ENCODE measurements at places on chromosomes 12 and 14.
A peak's percentile ranks its signal among the peaks of the same experiment; 100 is the strongest.

DNA sequence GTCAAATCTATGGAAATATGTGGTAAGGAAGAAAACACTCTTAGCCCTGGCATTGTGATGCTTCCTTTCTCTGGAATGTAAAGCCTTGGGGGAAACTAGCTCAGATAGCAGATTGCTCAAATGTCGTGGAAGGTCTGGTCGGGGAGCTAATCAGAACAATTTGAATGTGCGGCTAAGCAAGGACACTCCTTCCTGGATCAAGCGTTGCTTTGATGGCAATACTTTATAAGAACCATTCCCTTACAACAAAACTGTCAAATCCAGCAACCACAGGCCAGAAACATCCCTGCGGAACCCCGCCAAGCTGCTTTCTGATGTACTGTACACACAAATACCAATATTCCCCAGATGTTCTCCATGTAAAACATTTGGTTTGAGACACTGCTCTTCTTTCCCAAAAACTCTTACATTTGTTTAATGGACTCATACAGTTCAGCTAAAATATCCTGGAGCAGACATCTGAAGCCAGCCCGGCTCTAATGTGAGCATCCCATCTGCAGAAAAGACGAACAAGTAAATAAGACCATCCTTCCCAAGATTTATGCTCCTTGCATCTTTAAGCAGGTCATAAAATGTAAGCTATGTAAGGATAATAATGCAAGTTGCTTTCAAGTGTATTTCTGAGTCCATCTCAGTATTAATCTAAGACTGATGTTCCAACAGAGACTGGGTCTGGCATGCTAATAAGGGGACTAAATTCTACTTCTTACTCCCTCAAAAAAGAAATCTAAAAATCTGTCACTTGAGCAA, 20.2 kb downstream of the NUAK1 start:
- H3K36me3 ChIP-seq, result no peaks in the 10 kb centered on the region
- H3K27ac ChIP-seq, result peak overlapping the region; percentile 75
- peaks cover 9% of the 10 kb centered on the region for H3K4me1 ChIP-seq
- DNase-seq, result no peak
- H3K27me3 ChIP-seq, result no peaks in the 10 kb centered on the region

- H3K4me3 ChIP-seq, result no peak overlapping the region
- H3K27me3 ChIP-seq, result no peaks in the 10 kb centered on the region
- no peak overlapping the region for H3K27ac ChIP-seq
Observed at GRCh38 chr12:20404576-20405346, 36.4 kb downstream of the PDE3A start.

- H3K36me3 ChIP-seq, result no peaks in the 10 kb centered on the region
- H3K27me3 ChIP-seq, result no peaks in the 10 kb centered on the region
- H3K27ac ChIP-seq, result peak overlapping the region; percentile 99
Observed at GRCh38 chr12:752695-753610, 574 bp downstream of the WNK1 start.

GRCh38 chr12:25835385-25835784, 123.1 kb upstream of the RASSF8 start:
- no peak overlapping the region for H3K27ac ChIP-seq
- no peak overlapping the region for H3K4me3 ChIP-seq
- H3K27me3 ChIP-seq, result no peaks in the 10 kb centered on the region
- no peaks in the 10 kb centered on the region for H3K36me3 ChIP-seq
- H3K4me1 ChIP-seq, result no peaks in the 10 kb centered on the region

GRCh38 chr14:62409169-62409568, 636.1 kb downstream of the KCNH5 start:
- no peaks in the 10 kb centered on the region for H3K36me3 ChIP-seq
- no peak overlapping the region for H3K4me3 ChIP-seq
- DNase-seq, result no peak

GRCh38 chr12:7090222-7090998, 1.8 kb downstream of the C1R start:
- H3K4me3 ChIP-seq, result peak overlapping the region; percentile 62
- no peaks in the 10 kb centered on the region for H3K27me3 ChIP-seq
- H3K4me1 ChIP-seq, result no peaks in the 10 kb centered on the region
- H3K27ac ChIP-seq, result peak overlapping the region; percentile 77
- H3K36me3 ChIP-seq, result peaks cover 27% of the 10 kb centered on the region

DNA sequence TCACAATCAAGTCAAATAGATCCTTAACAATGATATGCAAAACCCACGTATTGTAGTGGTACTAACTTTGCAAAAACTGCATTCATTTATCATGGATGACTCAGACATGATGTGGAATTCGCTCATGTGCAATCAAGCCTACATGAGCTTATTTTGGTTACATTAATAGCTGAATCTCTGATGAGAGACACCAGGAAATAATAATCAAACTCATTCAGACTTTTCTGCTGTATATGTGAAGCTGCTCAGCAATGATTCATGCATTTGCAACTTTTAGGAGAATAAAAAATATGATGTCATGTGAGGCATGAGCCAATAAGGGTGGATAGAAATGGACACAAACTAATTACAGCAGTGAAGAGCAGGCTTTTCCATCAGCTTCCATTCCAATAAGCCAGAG, 1075.8 kb upstream of the TMEM132C start:
- DNase-seq, result no peak
- H3K4me1 ChIP-seq, result no peaks in the 10 kb centered on the region
- H3K4me3 ChIP-seq, result no peak overlapping the region

- no peak overlapping the region for H3K27ac ChIP-seq
- H3K4me1 ChIP-seq, result no peaks in the 10 kb centered on the region
- no peaks in the 10 kb centered on the region for H3K36me3 ChIP-seq
- H3K27me3 ChIP-seq, result no peaks in the 10 kb centered on the region
Observed at GRCh38 chr14:83372271-83372670, 1838.6 kb upstream of the SEL1L start.

DNA sequence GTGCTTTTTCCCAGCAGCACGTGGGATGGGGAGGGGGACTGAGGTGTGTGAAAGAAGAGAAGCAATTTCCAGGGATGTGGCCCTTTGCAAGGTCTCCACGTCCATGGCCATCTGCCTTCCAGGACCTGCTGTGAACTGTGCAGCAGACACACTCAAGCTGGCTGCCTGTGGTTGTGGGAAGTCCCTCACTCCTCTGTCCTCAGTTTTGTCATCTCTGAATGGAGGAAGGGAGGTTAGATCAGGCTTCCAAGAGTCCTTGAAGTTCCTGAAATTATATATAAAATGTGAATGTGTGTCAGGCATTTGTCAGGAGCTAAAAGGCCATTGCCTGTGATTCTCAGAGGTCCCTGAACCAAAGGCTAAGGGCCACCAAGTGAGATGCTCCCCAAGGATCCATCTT, 328.2 kb downstream of the CACNA1C start:
- H3K4me3 ChIP-seq, result no peak overlapping the region
- peak overlapping the region; percentile 47 for H3K27ac ChIP-seq
- no peaks in the 10 kb centered on the region for H3K36me3 ChIP-seq

- no peak overlapping the region for H3K4me3 ChIP-seq
- no peak for DNase-seq
- no peak overlapping the region for H3K27ac ChIP-seq
- no peaks in the 10 kb centered on the region for H3K27me3 ChIP-seq
- H3K36me3 ChIP-seq, result no peaks in the 10 kb centered on the region
Observed at GRCh38 chr12:24979329-24979728, 30.4 kb upstream of the BCAT1 start.

DNA sequence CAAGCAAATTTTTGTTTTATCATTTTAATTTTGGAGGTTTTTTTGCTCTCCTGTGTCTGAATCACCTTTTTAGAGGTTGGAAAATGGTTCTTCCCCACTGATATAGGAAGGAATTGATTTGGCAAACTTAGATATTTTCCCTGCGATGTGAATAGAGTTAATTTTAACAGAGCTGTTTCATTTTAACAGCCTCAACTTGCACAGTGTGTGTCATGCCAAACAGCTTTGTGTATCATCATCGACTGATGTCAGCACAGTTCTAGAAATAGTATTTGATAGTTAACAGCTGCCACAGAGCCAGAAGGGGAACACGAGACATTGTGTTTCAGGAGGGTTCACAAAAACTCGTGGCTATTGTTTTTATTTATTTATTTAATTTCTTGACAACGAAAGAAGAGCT, 243.1 kb upstream of the FOXN3 start:
- no peaks in the 10 kb centered on the region for H3K4me1 ChIP-seq
- DNase-seq, result no peak
- no peak overlapping the region for H3K27ac ChIP-seq
- H3K27me3 ChIP-seq, result no peaks in the 10 kb centered on the region
- H3K4me3 ChIP-seq, result no peak overlapping the region
- no peaks in the 10 kb centered on the region for H3K36me3 ChIP-seq

GRCh38 chr14:68593806-68594536, 198.9 kb downstream of the ZFP36L1 start:
- no peaks in the 10 kb centered on the region for H3K36me3 ChIP-seq
- H3K4me3 ChIP-seq, result no peak overlapping the region
- H3K27ac ChIP-seq, result no peak overlapping the region
- H3K27me3 ChIP-seq, result no peaks in the 10 kb centered on the region

GRCh38 chr12:75977952-75978671, 53.5 kb downstream of the PHLDA1 start:
- no peak overlapping the region for H3K4me3 ChIP-seq
- H3K4me1 ChIP-seq, result peaks cover 27% of the 10 kb centered on the region
- H3K36me3 ChIP-seq, result no peaks in the 10 kb centered on the region
- DNase-seq, result peak; percentile 93

DNA sequence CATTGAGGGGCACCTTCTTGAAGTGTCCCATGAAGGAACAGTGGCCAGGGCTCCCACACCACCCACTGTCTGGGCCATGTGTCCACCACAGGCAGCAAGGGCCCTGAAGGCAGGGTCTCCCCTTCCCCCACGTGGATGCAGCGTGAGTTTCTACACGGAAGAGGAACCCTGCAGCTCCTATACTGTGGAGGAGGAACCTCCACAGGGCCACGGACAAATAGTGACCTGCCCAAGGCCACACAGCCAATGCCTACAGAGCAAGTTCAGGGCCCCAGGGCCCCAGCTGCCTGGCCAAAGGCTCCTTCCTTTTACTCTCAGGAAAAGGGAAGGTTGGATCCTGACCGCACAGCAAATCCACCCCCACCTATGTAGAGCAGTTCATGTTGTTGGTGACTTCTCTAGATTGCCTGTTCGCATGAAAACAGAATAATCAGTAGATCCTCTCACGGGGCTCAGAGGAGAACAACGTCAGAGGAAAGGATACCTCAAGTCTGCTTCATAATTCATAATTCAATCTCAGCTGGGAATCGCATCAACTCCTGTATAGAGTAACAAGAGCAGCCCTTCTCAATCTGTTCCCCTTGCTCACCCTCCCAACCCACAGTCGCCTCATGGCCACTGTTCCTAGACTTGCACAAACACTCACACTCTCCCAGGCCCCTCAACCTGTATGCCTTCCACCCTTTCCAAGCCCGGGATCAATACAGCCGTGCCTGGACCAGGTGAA, 11.1 kb upstream of the KRT73 start:
- no peak for DNase-seq
- H3K4me1 ChIP-seq, result no peaks in the 10 kb centered on the region
- no peak overlapping the region for H3K27ac ChIP-seq

DNA sequence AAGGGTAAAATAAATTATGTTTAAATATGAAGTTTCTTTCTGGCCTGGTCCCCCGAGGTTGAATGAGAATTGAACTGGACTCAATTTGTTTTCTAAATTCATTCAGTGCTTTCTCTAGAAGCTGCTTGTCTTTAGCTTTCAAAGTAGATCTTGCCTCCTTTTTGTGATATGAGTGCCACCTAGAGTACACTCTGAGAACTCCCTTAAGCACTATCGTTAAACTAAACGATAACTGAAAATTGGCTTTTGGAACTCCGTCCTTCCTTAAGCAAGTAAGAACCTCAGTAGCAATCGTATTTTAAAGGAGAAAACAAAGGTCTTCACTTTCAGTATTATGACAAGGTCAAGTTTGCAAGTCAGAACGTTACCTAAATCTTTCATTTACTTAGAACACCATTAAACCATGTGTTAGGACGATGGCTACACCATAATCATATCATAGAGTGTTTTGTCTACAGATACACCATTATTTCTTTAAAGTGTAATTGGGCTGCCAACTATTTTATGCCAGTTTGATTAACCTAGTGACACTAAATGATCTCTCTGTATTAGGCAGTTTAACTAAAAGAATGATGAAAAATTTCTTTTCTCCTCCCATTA, 364.8 kb downstream of the SNAPC1 start:
- no peaks in the 10 kb centered on the region for H3K27me3 ChIP-seq
- no peak overlapping the region for H3K27ac ChIP-seq
- no peak for DNase-seq
- no peaks in the 10 kb centered on the region for H3K36me3 ChIP-seq
- H3K4me1 ChIP-seq, result no peaks in the 10 kb centered on the region

- H3K27ac ChIP-seq, result peak overlapping the region; percentile 94
- peak overlapping the region; percentile 90 for H3K4me3 ChIP-seq
- H3K27me3 ChIP-seq, result no peaks in the 10 kb centered on the region
- no peak for DNase-seq
- H3K4me1 ChIP-seq, result no peaks in the 10 kb centered on the region
Observed at GRCh38 chr14:92121207-92121669, 268 bp downstream of the NDUFB1 start.

DNA sequence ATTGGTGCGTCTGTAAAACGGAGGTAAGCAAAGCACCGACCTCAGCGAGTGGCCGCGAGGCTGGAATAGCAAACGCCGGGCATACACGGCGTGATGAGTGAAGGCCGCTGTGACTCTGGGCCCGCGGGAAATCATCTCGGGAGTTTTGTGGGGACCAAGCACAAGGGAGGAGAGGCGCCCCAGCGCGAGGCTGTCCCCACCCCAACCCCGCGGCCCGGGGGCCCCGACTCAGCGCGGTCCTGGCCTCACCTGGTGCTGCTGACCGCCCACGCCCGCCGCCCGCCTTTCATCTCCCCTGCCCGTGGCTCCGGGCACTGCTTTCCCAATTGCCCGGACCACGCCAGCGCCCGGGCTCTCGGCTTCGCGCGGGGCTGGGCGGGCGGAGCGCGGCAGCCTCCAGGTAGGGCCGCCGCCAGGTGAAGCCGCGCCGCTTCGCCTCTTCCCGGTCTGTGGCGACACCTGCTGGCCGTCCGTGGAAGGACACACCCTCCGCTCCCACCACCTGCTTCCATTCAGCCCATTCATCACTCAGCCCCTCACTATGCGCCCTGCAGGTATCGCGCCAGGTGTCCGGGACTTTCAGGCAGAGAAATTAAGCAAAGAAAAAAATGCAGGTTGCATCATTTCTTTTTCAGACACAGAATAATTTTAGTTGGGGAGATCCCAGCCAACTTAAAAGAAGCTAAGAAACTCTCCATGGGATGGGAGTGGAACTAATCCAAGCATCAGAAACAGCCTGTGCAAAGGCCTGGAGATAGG, 360.4 kb downstream of the MED13L start:
- H3K27me3 ChIP-seq, result peaks cover 4% of the 10 kb centered on the region
- no peaks in the 10 kb centered on the region for H3K4me1 ChIP-seq
- DNase-seq, result no peak

DNA sequence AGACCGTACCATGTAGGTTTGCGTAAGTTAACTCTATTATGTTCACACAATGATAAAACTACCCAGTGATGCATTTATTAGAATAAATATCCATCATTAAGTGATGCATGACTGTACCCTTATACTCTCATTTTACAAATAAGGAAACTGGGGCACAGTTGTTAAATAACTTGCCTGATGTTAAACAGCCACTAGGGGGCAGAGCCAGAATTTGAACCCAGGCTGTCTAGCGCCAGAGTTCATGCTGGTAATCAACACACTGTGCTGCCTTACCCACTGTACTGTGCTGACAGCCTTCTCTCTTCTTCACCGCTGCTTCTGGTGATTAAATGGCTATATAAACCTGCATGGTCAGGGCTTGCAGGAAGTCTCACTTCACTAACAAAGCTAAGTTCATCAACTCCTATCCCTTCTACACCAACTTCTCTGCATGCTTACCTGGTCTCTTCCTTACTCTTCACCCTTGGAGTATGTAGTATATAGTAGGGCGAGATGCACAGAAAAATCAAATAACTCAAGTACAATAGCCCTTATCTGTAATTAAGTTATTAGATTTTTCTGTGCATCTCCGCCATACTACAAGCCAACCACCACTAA, 43.6 kb upstream of the APPL2 start:
- H3K27ac ChIP-seq, result no peak overlapping the region
- no peaks in the 10 kb centered on the region for H3K27me3 ChIP-seq
- H3K4me3 ChIP-seq, result no peak overlapping the region
- no peaks in the 10 kb centered on the region for H3K36me3 ChIP-seq
- no peaks in the 10 kb centered on the region for H3K4me1 ChIP-seq
